GM13976 (cell line): ENCODE measurements at places on chromosomes 7 and 10.

- no peak for DNase-seq
These were observed 278.4 kb upstream of the SEMA3C start for GRCh38 chr7:81197266-81197665.

- DNase-seq, result no peak
These were observed 11.4 kb upstream of the HSPA12A start for GRCh38 chr10:116753759-116754158.

DNA sequence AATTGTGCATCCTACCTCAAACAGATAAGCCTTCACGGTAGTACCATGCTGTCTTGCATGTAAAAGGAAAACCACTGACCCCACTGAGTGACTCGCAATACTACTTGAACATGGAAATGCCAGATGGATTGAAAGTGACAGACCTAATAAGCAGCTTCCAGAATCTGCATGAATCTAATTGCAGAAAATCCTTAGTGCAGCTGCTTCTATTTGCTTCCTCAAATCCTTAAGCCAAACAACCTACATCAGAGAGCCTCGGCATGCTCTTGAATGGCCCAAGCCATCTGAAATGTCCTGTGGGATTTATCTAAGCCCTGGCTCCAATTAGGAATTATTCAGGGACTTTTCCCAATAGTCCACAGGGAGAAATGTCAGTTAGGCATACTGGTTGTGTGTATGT, 509.5 kb upstream of the CELF2 start:
- no peak for DNase-seq

- DNase-seq, result no peak
These were observed 30.9 kb downstream of the CAMK2B start for GRCh38 chr7:44294325-44295069.

- no peak for DNase-seq
These were observed 36.1 kb downstream of the AGMO start for GRCh38 chr7:15525652-15526263.

- no peak for DNase-seq
These were observed 9.1 kb downstream of the TMEM270 start for GRCh38 chr7:73870041-73870492.

DNA sequence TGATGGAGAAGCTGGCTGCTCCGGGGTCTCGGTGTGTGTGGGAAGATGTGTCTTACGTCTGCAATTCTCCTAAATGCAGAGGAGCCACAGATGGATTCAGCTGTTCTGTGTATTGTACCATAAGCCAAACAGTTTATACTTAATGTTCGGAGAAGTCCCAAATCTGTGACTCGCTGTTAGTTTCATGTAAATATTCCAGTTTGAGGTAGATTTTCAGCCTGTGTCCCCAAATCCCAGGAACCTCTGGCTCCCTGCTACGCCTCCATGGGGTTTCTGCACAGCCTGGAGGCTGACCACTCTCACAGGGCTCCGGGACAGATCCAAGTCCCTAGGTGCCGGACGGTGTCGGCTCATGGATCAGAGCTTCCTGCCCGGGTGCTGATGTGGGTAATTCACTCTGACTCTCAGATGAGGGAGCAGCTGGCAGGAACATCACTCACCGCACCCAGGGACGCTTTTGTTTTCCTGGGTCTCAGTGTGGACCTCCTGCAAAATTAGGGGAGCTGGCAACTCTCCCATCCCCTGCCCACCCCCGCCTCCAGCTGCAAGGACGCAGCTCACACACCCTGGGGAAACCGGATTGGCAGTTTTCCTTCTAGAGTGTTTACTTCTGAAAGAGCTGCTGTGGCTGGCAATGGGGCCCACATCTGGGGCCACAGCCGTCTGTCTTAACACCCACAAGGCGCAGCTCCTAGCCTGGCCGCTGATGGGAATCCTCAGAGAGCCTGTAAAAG, 421.1 kb upstream of the FOXK1 start:
- no peak for DNase-seq

GRCh38 chr7:20301311-20301939, 29.3 kb upstream of the ITGB8 start:
- DNase-seq, result peak; percentile 48
